ENCODE measurements at places on chromosomes 7 and 10.

GRCh38 chr10:29563420-29564035 lies 71.2 kb downstream of the SVIL start:
- DNase-seq = no peak

GRCh38 chr10:31033147-31033546 lies 1.5 kb upstream of the ZNF438 start:
- DNase-seq = no peak

DNA sequence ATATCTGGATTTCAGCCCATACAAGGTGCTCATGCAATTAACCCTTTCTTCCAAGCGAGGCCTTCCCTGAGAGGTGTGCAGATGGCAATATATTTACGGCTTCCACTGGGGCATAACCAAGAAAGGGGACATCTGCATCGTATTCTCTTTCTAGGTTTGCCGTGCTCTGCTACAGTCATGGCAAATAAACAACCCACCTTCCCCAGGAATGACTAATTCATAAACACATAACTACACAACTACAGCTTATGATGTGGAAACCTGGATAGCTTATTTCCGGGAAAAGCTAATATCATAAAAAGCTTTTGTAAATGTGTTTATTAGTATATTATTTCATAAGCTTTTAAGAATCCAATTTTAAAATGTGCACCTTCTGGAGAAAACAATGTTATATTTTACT lies 120.0 kb downstream of the CAMK1D start:
- DNase-seq = no peak

GRCh38 chr7:17229228-17229627 lies 69.2 kb upstream of the AHR start:
- DNase-seq = no peak

DNA sequence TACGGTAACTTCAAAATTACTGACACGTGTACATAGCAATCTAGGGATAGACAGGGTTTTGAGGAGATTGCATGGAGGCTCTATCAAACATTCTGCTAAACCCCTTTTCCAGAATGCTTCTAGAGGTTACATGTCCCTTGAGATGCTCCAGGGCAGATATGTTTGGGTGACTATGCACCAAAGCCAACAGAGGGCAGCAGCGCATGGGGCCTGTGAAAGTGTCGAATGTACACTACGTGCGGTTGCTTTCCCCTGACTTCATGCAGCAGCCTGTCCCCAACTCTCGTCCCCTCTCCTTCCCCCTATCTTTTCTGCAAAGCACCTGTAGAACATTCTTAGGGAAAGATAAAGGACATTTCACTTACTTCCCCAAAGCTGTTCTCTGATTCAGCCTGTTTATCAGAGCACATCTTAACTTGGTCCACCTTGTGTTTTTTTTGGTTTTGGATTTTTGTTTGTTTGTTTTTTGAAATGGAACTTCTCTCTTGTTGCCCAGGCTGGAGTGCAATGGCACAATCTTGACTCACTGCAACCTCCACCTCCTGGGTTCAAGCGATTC lies 90.2 kb downstream of the UBE3C start:
- DNase-seq = no peak

- DNase-seq = no peak
These were observed 15.6 kb upstream of the SH3PXD2A start for GRCh38 chr10:103871006-103871405.

GRCh38 chr10:63137306-63137705 lies 4.2 kb downstream of the NRBF2 start:
- no peak for DNase-seq

DNA sequence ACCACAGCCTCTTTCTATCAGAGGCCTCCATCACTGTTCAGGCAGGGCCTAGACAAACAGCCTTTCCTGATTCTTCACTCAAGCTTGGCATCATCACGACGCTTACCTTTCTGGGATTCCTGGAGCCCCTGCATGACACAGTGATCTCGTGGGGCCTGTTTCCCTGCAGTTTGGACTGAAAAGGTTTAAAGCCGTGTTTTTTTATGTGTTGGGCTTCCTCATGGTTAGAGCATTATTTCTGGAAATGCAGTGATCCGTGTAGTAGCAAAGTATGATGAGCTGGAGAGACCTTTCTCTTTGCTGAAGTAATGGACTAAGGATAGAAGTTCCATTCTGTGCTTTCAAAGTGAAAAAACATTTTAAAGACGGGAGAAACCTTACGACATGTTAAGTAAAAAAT lies 169.1 kb downstream of the BMPER start:
- no peak for DNase-seq

- no peak for DNase-seq
These were observed 39.5 kb downstream of the ZNF117 start for GRCh38 chr7:64951250-64951848.

- no peak for DNase-seq
These were observed 80.1 kb upstream of the FZD8 start for GRCh38 chr10:35722226-35722625.

- DNase-seq = no peak
These were observed 44.9 kb downstream of the DRGX start for GRCh38 chr10:49350846-49351532.

GRCh38 chr7:50614721-50615518 lies 49.7 kb upstream of the DDC start:
- no peak for DNase-seq

GRCh38 chr7:143512488-143513340 lies 35.0 kb downstream of the TAS2R41 start:
- no peak for DNase-seq

GRCh38 chr7:35792472-35792871 lies 8.4 kb upstream of the SEPTIN7 start:
- no peak for DNase-seq

- DNase-seq = no peak
These were observed 199.1 kb upstream of the PRKCQ start for GRCh38 chr10:6778992-6779701.

DNA sequence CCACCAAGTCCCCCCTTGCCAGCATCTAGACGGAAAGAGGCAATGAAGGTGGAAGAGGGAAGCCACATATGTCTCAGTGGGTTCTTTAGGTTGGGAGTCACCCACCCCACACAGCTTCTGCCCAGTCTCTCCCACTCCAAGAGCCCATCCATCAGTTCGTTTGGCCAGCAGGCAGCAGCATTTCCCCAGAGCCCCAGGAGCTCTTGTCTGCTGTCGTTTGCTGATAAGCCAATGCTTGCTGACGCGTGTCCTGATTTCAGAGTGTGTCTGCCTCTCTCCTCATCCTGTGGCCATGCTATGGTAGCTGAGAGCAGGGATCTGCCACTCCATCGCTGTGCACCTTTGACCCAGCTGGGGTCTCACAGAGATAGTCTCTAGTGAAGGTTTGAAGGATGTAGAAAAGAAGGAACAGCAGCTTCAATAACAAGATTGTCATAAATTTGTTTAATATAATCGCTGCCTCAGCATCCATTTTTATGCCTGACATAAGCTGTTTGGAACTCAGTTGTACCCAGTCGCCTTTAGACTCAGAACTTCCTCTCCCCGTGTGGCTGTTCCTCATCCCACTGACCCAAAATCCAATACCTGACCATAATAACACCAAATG lies 39.4 kb upstream of the GDF10 start:
- no peak for DNase-seq

GRCh38 chr7:43364391-43364790 lies 218.5 kb upstream of the STK17A start:
- no peak for DNase-seq

GRCh38 chr10:30368065-30368718 lies 19.1 kb upstream of the MTPAP start:
- DNase-seq = no peak

- no peak for DNase-seq
These were observed 401.6 kb downstream of the MAGI2 start for GRCh38 chr7:79051915-79052314.

GRCh38 chr10:35784751-35785150 lies 142.7 kb upstream of the FZD8 start:
- DNase-seq = no peak
